Hematopoietic multipotent progenitor cell treated with erythropoietin and hydrocortisone succinate and interleukin-3 and kit ligand, for 17 days (in vitro differentiated cells): ENCODE measurements at places on chromosomes 16 and 17.

DNA sequence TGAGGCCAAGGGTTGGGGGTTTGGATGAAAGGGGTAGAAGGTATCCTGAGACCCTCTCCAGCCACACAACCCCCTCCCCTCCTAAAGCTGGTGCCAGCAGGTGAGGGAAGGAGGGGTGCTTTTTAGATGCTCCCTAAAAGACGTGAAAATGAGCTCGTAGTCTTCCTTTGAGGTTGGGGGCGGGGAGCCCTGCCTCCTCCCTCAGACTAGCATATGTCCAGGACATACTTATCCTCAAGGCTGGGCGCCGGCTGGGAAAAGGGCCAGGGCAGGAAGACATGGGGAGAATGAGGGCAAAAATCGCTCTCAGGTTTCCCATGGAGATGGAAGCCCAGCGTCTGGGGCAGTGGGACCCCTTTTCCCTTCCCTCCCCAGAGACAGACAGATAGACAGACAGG lies 26.7 kb downstream of the SRCIN1 start:
- DNase-seq, result no peak

DNA sequence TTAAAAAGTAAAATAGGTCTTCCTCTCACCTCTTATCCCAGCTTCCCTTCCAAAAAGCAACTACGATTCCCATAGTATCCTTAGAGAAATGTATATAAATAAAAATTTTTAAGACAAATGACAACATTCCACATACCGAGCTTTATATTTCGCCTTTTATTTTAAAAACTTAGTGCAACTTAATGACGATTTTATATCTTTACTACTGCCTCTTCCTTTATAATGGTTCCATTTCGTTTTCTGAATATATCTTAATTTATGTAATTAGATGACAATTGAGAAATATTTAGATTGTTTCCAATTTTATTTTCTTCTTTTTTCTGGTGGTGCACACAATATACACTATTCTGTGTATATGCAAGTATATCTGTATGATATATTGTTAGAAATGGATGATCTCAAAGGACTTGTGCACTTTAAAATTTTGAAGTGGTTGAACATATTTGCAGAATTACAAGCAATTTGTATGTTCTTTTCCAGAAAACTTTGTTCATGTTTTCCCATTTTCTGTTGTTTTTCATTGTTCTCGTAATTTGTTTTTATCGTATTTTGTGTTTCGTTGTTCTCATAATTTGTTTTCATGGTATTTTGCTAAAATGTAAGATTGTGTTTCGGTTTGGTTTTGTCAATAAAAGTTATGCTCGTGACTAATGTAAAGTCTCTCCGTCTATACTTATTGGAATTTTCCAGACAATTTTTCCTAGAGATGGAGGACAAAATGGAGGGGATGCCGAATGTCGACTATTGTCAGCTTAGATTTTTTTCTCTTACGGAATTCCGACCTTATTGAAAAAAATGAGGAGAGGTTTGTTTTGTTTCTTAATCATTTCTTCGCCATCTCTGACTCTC lies 20.4 kb upstream of the HOXB13 start:
- no peak for DNase-seq

DNA sequence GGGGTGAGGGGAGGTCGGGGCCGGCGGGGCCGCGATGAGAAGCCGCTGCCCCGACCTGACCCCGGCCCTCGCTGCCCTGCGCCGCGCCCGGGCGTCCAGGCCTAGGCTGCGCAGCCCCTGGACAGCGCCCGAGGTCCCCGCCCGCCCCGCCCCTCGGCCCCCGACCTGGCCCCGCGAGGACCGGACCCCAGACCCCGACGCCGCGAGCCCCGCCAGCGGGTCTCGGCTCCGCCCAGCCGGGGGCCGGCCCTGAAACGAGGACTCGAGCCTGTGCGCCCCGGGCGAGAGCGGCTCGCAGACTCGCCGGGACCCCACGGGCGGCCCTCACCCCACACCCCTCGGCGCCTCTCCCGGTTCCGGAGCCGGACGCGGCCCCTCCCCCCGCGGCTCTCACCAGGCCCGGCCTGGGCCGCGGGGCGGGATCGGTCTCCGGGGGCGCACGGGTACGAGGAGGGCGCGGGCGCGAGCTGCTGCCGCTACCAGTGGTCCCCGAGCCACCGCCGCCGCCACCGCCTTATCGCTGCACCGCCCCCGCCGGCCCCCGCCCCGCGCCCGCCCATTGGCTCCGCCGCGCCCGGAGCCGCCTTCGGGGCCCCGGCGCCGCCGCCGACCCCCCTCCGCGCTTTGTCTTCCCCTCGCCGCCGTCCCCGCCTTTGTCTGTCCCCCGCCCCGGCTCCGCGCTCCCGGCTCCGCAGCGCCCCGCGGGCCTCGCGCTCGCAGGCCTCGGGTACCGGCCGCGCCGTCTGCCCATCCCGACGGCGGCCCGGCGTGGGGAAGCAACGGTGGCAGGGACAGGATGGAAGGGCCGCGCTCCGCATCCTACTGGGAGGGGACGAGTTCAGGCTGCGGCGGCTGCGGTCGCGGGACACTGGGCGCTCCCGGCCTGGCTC lies at the start of gene LIMD2:
LIMD2 (minus strand) TSS at position 488 of the 890 bp plus-strand sequence. CDS start 827 bp downstream, outside the sequence.
- no peak for DNase-seq

- no peak for DNase-seq
Observed at GRCh38 chr17:51251010-51251409, 8.8 kb downstream of the MBTD1 start.

DNA sequence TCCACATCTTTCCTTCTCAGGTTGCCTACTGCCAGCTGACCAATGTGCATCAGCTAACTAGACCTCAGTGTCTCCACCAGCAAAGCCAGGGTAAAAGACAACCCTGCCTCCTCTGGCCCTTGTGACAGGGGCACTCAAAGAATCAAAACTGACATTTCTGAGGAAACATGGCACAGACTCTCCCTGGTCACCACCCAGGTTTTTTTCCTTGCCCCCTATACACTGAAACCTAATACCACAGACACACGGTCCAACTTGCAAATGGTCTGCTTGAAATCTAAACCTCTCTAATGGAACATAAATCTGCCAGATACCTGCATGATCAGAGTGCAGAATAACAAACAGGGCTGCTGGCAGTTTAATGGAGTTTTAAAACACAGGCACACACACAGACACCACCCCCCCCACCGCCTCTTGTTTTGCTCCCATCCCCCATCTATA lies 19.5 kb upstream of the CORO6 start:
- no peak for DNase-seq
